H9 (cell line): ENCODE measurements at places on chromosomes 2 and 18. TPM values are rescaled to one million over a fixed set of nuclear protein-coding genes. Genes with fewer than 3 reads are reported as not detected.
A peak's percentile ranks its signal among the peaks of the same experiment; 100 is the strongest.

AMER3 gene
- 0.59 TPM in 2 replicates for total RNA-seq

- no peak for DNase-seq
These were observed 75.8 kb upstream of the LRPPRC start for GRCh38 chr2:44071454-44072046.

- DNase-seq = no peak
These were observed 357.1 kb downstream of the SOCS6 start for GRCh38 chr18:70645971-70646370.

GRCh38 chr2:160324161-160324800 lies 124.2 kb upstream of the ITGB6 start:
- DNase-seq = no peak

DNA sequence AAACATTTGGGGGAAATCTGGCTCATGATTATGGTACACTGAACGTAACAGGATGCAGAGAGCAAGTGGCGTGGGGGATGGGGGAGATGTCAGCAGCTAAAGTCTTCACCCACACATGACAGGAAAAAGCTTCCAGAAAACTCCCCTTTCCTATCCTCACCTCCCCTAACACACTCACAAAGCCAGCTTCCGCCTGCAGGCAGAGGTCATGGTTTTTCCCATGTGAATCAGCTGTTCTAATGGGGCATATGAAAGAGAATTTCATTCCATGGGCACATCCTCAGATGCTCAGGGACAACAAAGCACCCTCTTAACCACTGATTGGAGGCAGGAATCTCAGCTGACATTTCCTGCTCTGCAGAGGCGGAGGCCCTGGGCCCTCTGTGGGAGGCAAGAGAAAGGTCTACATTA lies 129.1 kb downstream of the TSN start:
- no peak for DNase-seq

RFX8 gene
- total RNA-seq = 0.22 and 0.57 TPM in 2 replicates

ABCG8 gene
- not detected in 2 replicates for total RNA-seq

DNA sequence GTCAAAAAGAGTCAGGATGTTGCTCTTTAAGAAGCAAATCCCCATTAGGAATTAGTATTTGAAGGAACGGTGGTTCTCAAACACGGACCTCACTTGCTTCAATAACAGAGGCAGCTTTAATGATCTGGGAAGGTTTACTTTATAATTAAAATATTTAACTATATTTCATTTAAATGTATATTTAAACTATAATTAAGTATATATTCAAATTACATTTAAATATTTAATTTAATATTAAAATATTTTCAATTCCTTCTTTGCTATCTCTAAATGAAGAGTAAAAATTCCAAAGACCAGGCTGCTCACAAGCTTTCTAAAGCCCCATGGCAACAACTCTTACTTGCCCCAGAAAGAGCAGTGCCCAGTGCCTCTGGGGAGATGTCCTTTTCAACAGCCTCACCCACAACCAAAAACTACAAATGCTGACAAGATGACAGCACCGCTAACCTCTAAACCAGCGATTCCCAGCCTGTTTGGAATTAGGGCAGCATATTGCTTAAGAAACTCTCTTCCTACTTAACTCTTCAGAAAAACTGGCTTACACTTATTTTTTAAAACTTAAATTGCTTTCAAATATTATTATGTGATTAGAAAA lies 62.9 kb upstream of the POU3F3 start:
- DNase-seq = no peak

GRCh38 chr2:233424154-233424951 lies 70.1 kb downstream of the DGKD start:
- no peak for DNase-seq

GRCh38 chr2:1850031-1850430 lies 105.7 kb upstream of the PXDN start:
- DNase-seq = no peak

- no peak for DNase-seq
These were observed 226.0 kb downstream of the GULP1 start for GRCh38 chr2:188517549-188518215.

NEB gene
- total RNA-seq = 0.75 and 0.98 TPM in 2 replicates

DNA sequence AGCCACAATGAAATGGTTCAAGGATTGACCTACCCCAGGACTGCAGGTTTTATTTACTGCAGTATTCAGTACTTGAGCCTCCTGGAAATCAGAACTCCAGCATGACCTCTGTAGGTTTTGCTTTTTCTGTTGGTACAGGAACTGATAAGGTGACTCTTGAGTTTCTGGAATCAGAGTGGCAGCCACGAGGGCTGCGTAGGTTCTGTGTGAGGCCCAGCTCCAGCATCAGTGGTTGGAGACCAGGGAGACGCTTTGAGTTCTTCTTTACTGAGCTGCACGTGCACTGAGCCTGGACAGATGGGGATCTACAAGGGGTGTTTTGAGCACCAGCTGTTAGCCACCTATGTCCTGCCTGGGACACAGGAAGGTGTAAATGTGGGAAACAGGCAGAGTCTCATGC lies 222.7 kb upstream of the EPAS1 start:
- DNase-seq = no peak

UGT1A3 gene
- not detected in 2 replicates for total RNA-seq

DSG2 gene
- total RNA-seq = 104 and 107 TPM in 2 replicates

SLC20A1 gene
- 120 and 123 TPM in 2 replicates for total RNA-seq

DNAJB2 gene
- 32.0 and 34.1 TPM in 2 replicates for total RNA-seq

GRCh38 chr2:112121682-112122254 lies 16.4 kb upstream of the FBLN7 start:
- DNase-seq = no peak

FBXO36 gene
- 3.0 and 3.4 TPM in 2 replicates for total RNA-seq

GRCh38 chr2:28637066-28638047 lies 114.3 kb upstream of the PPP1CB start:
- DNase-seq = no peak

DNA sequence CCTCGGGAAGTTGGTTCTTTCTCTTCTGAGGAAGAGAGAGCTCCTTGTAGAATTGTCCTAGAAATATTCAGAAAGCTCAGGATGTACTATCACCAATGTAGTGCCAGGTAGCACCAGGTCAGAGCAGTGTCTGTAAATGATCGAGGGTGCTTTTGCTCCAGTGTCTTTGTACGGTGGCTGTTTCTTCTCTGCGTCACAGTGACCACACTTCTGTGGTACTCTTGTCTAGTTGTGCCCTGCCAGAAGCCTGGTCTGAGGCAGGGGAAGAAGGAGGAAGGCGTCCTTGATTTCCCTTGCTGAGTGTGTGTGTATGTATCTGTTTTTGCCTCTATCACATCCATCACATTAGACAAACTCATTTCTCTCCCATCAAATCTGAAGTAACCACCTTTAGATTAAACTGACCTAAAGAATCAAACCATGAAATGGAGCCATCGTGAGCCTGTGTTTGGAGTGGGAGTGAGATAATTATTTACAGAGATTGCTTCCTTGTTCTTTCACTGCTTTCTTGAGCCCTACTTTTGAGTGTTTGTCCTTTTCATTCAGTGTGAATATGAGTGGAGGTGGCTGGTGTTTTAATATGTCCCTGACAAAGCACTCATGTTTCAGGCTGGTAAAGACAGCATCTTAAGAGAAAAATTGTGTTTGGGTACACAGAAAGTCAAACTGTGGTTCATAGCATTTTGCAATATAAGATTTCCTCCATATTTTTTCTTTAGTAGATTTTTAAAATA lies 97.2 kb downstream of the ACOXL start:
- no peak for DNase-seq

DNA sequence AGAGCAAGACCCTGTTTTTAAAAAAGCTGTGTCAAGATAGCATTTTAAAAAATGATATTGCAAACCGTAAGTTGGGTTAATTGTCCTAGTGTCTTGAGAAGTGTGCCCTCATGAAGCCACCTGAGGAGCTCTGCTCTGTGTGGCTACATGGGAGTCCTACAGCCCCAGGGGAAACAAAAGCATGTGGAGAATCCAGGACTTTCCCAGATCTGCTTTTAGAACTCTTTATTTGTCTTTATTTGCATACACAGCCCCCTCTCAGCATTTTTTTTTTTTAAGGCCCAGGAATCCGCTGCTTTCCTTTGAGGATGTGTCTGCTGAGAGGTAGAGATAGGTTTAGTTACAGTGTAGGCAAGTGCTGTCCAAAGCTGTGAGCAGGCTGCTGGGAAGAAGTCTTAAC lies 219.2 kb downstream of the FHOD3 start:
- DNase-seq = no peak

GRCh38 chr2:64328756-64329155 lies 125.2 kb upstream of the LGALSL start:
- DNase-seq = no peak

TUBB6 gene
- 134 and 135 TPM in 2 replicates for total RNA-seq

SCN1A gene
- total RNA-seq = 0.13 and 0.18 TPM in 2 replicates

RESP18 gene
- not detected in 2 replicates for total RNA-seq

- DNase-seq = no peak
These were observed 17.0 kb upstream of the MGAT4A start for GRCh38 chr2:98747888-98748287.

- DNase-seq = no peak
These were observed 36.8 kb downstream of the ST8SIA5 start for GRCh38 chr18:46720092-46720491.

VWA3B gene
- total RNA-seq = not detected in 2 replicates

GRCh38 chr2:197850882-197851450 lies 46.6 kb downstream of the PLCL1 start:
- no peak for DNase-seq

INHA gene
- 0.24 and 0.31 TPM in 2 replicates for total RNA-seq

DNA sequence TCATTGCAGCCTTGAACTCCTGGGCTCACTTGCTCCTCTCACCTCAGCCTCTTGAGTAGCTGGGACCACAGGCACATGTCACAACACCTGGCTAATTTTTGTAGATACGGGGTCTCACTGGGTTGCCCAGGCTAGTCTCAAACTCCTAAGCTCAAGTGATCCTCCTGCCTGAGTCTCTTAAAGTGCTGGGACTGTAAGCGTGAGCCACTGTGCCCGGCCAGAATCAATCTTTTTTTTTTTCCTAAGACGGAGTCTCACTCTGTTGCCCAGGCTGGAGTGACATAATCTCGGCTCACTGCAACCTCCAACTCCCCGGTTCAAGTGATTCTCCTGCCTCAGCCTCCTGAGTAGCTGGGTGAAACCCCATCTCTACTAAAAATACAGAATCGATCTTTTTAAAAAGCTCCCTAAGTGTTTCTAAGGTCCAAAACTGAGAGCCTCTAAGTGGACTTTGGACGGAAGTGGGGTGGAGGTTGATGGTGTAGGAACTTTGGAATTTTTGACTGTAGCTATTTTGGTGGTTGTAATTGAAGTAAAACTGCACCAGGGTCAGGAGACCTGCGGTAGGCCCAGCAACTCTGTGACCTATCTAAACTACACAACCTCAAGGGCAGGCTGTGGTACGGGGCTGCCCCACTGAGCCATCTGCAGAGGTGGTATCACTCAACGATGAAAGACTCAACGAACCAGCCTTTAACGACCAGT lies 82.9 kb downstream of the POLR1A start:
- no peak for DNase-seq

GRCh38 chr2:186903216-186903615 lies 54.2 kb upstream of the ZSWIM2 start:
- no peak for DNase-seq

CD8A gene
- total RNA-seq = not detected in 2 replicates

DNA sequence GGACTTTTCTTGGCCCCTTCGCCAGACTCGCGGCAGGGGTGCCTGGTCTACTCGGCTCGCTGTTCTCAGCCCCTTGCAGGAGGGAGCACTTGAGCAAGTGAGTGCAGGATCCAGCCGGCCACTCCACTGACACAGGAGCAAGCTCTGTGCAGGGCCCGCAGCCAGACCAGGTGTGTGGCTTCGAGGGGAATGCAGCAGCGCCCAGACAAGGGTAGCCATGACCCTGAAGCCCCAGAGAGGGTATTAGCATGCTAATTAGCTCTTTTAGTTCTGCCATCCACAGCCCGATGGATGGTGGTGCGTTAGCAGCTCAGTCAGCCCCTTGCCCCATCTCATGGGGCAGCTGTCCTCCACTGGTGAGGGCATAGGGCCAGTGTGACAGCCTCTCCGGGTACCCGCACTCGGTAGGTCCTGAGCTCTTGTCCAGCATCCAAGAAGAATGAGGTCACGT lies 103.2 kb upstream of the HS6ST1 start:
- peak; percentile 20 for DNase-seq

CFC1 gene
- 0.22 TPM in 1 of 2 replicates, not detected in the other for total RNA-seq

DNA sequence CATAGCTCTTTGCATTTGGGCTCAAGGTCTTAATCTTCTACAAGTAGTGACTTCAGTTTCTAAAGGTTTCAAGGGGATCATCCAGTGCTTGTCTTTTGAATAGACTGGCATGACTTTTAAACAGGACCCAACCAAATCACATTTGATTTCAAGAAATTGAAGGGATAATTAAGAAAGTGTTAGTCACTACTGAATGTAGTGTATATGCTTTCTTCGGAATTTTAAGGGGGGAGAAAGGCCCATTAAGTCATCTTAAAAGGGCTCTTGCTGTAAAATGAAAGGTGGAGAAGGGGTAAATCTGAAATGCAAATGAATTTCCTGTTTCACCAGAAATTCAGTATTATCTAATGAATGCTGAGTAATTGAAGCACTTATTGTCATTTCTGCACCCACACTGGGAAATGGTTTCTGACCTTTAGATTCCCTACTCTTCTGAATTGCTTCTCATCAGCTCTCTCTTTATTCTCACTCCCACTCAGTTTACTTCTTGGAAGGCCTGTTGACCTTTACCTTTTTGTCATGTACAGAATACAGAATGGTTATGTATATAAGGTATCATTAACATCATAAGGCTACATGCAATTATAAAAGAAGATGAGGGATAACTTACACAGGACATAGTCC lies 241.4 kb downstream of the SLC8A1 start:
- DNase-seq = no peak

- no peak for DNase-seq
These were observed 23.5 kb downstream of the ELP2 start for GRCh38 chr18:36153203-36153602.

GRCh38 chr2:216698895-216699294 lies 3.5 kb upstream of the IGFBP5 start:
- no peak for DNase-seq

GRCh38 chr2:122072666-122073065 lies 317.2 kb downstream of the TSN start:
- DNase-seq = no peak

DNA sequence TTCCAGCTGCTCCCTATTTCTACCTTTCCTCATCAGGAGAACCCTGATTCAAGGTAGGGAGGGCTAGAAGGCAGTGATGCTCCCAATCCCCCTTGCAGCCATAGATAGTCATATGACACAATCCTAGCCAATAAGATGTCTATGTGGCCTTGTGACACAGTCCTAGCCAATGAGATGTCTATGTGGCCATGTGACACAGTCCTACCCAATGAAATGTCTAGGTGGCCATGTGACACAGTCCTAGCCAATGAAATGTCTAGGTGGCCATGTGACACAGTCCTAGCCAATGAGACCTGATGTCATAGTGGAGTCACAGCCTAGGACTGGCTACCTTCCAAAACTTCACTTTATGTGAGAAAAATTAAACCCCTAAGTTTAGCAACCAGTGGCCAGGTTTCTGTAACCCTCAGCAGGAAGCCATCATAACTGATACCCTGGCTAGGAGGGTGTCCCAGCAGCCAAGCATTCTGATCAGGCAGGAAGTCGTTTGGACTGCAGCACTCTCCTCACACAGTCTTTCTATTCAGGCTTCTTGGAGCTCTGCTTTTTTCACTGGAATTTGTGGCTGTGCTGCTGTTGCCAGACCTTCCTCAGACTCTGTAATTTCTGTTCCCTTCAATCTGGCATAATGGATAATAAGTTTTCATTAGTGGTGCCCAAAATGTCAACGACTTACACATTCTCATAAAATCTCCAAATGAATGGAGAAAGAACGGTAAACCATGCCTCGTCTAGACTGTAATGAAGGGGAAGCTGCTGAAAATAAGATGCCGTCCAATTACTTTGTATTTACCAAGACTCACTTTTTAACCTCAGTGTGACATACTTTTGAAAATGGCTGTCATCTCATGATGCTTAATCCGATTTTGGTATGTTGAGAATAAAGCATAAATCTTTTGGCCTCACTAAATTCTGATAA lies 165.0 kb upstream of the NCKAP5 start:
- no peak for DNase-seq

GRCh38 chr2:69694894-69695849 lies 46.8 kb upstream of the ANXA4 start:
- no peak for DNase-seq
